ENCODE measurements at places on chromosomes 16 and 17.

DNA sequence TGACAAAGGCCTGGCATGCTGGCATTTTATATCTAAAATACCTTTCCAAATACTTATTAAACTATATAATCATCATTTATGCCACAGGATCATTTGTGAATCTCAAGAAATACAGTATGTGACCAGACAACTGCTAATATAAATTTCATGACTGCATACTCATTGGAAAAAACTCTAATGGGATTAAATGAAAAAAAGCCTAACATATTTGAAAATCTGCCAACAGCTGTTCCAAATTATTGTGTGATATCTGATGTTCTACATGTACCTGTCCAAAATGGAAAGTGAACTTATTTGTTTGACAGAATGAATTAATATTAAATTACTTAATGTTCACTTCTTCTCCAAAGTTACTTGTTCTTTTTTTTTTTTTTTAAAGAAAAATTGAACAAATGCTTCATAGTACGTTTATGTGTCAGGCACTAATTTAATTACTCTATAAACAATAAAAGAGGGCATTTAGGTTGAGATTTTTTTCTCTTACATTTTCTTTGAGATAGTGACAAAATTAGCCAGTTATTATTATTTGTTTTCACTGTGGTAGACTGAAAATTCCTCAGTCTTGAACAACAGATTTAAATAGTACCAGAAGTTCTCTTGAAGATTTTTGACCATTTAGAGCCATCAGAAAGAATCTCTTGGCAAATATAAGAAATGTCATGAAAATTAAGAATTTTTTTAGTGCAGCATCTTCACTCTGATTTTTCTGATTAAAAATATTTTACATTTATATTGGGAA is 114.0 kb downstream of the FTO start:
- DNase-seq, result no peak

GRCh38 chr16:85261657-85262557 is 149.6 kb upstream of the CIBAR2 start:
- no peak for DNase-seq

DNA sequence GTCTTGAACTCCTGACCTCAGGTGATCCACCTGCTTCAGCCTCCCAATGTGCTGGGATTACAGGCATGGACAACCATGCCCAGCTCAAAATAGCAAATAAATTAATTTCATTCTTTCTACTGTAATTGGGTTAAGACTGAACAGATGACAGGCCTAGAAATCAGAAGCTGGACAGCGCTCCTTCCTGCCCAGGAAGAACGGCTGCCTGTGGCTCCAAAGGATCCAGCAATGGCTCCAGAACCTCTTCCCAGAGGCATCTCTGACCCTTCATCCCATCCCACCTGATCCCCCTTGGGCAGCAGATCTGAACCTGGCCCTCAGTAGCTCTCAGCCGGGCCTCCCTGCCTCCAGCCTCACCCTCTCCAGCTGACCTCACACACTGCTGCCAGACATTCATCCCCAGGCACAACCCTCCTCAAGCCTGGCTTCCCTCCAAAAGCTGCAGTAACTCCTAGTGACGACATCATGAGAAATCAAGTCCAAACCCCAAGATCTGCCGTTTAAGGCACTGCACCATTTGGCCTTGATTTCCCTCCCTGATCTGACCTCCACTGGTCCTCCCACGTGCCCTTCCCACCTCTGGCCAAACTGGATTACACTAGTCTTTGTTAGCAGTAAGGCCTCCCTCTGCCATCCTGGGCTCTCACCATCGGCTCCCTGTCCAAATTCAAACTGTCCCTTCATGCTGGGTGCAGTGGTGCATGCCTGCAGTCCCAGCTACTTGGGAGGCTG is 3.1 kb upstream of the MIF4GD start:
- DNase-seq, result no peak

- no peak for DNase-seq
Measured at GRCh38 chr16:57387598-57388354, 15.5 kb downstream of the CX3CL1 start.

GRCh38 chr16:20850981-20851380 is 44.7 kb downstream of the REXO5 start:
- DNase-seq, result no peak

- peak; percentile 61 for DNase-seq
Measured at GRCh38 chr16:79372503-79373184, 227.9 kb downstream of the MAF start.

GRCh38 chr17:80786470-80786869 is 205.2 kb upstream of the CHMP6 start:
- no peak for DNase-seq

DNA sequence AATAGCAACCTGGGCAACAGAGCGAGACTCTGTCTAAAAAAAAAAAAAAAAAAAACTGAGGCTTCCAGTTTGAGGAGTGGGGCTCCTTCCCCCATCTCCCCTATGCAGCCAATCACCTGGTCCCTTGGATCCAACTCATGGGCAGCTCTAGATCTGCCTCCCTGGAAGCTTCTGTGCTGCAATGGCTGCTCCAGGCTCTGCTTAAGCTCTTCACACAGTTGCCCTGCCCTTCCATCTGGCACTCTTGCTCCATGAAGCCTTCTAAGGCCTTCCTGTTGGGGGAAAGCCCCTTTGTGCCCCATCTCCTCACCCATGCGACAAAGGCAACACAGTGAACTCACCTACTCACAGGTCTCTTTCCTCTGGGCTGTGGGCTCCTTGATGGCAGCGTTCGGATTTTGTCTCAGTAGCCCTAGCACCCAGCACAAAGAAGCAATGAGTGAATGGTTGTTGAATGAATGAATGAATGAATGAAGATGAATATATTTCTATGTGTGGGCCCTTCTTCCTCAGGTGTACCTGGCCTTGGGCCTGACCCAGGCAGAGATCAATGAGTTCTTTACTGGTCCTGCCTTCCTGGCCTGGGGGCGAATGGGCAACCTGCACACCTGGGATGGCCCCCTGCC is 1.9 kb downstream of the NAGLU start:
- no peak for DNase-seq

GRCh38 chr17:57021226-57021940 is 43.5 kb downstream of the SCPEP1 start:
- DNase-seq, result no peak

GRCh38 chr17:40551879-40552768 is 13.1 kb downstream of the CCR7 start:
- DNase-seq, result no peak

DNA sequence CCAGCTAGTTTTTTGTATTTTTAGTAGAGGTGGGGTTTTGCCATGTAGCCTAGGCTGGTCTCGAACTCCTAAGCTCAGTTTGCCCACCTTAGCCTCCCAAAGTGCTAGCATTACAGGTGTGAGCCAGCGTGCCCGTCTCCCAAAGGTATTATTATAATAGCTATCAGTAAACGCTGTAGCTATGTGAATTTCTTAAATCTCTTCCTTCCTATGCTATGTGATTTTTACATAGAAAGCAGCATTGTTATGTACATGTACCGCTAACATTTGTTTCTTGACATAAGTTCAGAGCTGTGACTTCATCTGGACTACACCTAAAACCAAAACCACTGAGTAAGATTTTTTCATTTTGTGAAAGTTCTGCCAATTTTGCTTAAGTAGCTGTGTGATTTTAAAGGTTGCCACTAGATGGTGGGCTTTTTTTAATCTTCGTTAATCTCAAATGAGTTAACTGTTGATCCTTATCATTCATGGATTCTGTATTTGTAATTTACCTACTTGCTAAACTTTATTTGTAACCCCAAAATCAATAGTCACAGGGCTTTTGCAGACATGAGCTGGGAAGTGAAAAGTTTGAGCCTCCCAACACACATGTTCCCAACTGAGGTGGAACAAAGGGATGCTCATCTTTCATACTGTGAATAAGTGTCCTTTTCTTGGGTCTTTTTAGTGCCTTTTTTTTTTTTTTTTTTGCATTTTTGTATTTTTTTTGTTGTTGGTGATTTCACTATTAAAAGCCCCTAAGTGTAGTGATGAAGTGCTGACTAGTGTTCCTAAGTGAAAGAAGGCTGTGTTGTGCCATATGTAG is 21.9 kb downstream of the PRKAR1A start:
- no peak for DNase-seq

Data from activated naive CD4-positive, alpha-beta T cell treated with Interleukin-2 at 50 U/mL for 16 hours (primary cell).